ENCODE measurements at places on chromosomes 7 and 10. TPM values are rescaled to one million over a fixed set of nuclear protein-coding genes. Genes with fewer than 3 reads are reported as not detected.
A peak's percentile ranks its signal among the peaks of the same experiment; 100 is the strongest.

The MYOZ1 gene
- total RNA-seq, result 1.1 TPM

The PTPRN2 gene
- total RNA-seq, result 2.2 TPM

The CAMK2B gene
- 3.1 TPM for total RNA-seq

The SNCG gene
- 8.8 TPM for total RNA-seq

The NUP42 gene
- 67.8 TPM for total RNA-seq

The ELFN1 gene
- 5.3 TPM for total RNA-seq

- DNase-seq, result no peak
Observed at GRCh38 chr7:1057416-1058291, 13.3 kb downstream of the GPR146 start.

DNA sequence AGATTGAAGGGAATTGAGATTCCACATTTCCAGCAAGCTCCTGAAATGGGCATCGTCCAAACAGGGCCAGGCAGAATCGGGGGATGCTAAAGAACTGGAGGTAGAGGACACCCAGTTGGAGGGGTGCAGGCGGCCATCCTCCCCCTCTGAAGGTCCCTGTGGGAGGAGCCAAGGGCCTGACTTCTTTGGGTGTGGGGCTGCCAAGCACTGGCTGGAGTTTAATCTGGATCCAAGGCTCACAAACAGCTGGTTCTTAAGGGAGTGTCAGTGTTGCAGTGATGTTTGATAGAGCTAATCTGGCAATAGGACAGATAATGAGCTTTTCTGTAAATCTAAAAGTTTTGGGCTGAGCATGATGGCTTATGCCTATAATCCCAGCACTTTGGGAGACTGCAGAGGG is 20.8 kb downstream of the TSPAN14 start:
- DNase-seq, result no peak

- no peak for DNase-seq
Observed at GRCh38 chr7:104878577-104878976, 135.4 kb upstream of the KMT2E start.

DNA sequence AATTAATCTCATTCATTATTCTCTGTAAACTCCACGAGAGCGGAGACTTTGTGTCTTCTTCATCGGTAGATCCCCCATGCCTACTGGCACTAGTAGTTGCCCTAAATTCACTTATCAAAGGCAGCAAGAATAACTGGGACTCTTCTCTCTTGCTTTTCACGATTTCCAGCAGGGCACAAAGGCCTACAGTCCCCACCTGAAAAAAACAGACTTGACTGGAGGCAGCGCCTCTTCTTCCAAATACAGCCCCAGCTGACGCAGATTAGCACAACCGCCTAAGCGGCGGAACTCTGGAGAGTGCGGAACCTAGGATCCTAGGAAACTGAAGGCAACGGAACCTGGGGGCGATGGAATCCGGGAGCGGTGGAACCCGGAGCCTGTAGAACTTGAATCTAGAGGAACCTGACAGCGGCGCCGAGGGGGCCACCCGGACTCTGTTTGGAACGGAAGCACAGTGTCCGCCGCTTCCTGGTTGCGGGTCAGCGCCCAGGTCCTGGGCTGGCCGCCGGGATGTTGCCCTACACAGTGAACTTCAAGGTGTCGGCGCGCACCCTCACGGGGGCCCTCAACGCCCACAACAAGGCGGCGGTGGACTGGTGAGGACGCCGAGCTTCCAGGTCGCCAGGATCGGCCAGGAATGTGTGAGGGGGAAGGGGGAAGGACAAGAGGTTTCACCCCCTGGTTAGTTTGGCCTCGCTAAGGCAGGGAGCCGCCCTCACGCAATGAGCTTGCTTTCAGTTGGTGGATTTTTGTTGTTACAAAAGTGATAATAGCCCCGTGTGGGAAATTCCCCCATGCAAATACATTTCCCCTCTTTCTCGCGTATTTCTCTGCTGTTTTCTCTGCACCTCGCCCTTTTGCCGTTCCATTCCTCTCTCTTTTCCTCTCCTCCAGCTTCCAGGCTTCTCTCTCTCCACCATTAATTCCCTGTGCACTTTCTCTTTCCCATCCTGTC is at the start of gene WDR11:
WDR11 (plus strand) TSS at position 452 of the 955 bp plus-strand sequence; CDS start at position 511, 59 bp downstream.
- DNase-seq, result peak; percentile 67

DNA sequence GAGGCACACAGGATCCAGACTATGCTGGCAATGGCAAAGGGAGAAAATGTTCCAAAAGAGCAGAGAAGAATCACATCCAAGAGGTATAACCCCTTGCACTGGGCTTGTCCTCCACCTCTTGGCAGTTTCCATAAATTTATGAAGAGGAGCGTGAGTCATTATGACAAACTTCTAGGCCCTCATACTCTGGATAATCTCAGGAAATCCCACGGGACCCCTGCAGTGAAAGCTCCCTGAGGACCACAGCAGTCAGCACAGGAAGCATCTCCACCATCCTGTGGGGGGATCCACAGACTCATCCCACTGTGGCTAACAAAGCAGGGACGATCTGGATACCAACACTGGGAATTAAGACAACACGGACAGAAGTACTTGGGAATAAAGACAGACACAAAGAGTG is 30.3 kb upstream of the GPAM start:
- DNase-seq, result peak; percentile 31

- DNase-seq, result no peak
Observed at GRCh38 chr7:3893151-3893788, 592.2 kb downstream of the SDK1 start.

DNA sequence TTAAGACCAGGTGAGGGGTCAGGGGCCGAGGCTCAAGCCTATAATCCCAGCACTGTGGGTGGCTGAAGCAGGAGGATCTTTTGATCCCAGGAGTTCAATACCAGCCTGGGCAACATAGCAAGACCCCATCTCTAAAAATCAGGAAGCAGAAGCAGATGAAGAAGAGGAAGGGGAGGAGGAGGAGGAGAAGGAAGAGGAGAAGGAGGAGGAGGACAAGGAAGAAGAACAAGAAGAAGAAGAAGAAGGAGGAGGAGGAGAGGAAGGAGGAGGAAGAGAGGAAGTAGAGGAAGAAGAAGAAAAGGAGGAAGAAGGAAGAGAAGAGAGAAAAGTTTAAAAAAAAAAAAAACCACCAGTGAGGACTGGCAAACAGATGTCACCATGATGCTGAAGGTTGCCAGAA is 92.0 kb upstream of the TMEM26 start:
- DNase-seq, result no peak

DNA sequence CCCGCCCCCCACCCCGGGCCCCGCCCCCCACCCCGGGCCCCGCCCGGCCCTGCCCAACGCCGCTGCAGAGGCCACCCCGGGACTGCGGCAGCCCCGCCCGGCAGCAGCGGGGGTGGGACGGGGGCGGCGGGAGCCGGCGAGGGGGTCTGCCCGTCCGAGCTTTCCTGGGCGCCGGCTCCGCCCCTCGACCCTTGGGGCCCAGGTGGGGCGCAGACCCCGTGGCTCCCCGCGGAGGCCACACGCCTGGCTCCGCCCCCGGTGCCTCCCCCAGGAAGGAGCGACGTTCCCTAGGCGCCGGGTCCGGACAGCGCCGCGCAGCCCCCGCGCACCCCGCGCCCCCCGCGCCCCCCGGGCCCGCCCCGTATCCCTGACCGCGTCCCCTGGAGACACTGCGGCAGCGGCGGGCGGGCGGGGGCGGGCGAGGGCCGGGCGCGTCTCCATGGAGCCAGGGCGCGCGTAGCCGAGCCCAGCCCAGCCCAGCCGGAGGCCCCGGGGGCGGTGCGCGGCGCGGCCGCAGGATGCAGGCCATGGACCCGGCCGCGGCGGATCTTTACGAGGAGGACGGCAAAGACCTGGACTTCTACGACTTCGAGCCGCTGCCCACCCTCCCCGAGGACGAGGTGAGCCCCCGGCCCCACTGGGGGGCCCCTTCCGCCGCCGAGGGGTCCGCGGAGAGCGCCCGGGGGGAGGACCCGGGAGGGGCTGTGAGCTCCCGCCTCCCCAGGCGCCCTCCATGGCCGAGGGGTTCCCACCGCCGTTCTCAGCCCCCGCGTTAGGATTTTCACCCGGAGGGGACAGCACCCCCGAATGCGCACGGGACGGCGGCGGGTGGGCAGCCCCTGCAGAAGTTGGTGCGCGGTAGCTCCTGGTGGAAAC is at the start of gene KNDC1:
KNDC1 (plus strand) TSS at position 270 of the 876 bp plus-strand sequence; CDS start at position 519, 249 bp downstream.
- DNase-seq, result no peak

GRCh38 chr10:73609116-73609515 is 18.0 kb upstream of the USP54 start:
- no peak for DNase-seq

- DNase-seq, result peak; percentile 51
Observed at GRCh38 chr10:73096041-73096448, 621 bp downstream of the P4HA1 start.

DNA sequence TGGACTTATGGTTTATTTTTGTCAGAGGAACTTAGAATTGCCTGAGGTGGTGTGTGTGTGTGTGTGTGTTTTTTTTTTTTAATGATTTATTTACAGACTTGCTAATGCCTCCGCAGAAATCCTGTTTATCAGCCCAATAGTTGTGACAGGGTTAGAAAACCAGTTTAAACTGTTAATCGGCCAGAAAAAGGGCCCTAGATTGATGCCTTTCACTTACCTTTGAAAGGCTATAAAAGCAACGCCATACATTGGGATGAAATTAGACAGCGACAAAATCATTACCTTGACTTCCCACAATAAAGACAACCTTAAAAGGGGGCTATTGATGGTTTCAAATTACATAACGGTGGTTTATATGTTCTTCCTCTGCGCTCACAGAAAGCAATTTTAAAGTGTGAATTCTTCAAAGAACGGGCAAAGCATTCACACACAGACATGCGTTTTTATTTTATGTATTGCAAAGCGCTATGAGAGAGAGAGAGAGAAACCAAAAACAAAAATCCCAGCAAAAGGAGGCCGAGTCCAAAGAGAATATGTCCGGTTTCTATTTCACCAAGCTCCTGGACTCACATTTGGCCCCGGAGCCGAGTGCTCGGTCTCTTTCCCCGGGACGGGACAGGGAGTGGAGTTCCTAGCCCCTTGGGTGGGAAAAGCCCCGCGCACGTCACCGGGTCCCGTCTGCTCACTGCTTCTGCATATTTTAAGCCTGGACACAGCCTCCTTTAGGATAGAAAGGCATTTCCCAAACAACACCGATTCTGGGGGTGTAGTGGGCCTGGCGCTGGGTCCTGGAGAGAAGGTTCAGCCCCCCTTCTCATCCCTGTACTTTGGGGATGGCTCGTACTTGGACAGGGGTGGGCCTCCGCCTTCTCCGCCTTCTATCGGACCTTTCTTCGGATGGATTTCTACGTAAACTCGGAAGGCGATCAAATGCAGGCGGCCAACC is 26.8 kb upstream of the VAX1 start:
- no peak for DNase-seq

DNA sequence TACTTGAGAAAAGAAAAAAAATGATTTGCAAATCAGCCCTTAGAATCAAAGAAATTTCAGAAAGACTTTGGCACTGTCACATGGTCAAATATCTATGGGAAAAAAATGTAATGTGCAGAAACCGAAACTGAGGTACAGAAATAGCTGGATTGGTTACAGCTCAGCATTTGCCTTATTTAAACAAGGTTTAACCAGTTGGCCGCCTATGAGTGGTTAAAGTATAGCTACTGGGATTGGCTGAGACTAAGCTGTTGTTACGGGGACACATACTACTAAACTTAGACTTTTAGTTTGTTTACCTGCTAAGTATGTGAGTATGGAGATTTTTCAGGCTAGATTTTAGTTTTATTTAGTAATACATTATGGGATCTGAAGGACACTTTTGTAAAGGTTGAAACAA is 38.6 kb downstream of the SFTPD start:
- no peak for DNase-seq

DNA sequence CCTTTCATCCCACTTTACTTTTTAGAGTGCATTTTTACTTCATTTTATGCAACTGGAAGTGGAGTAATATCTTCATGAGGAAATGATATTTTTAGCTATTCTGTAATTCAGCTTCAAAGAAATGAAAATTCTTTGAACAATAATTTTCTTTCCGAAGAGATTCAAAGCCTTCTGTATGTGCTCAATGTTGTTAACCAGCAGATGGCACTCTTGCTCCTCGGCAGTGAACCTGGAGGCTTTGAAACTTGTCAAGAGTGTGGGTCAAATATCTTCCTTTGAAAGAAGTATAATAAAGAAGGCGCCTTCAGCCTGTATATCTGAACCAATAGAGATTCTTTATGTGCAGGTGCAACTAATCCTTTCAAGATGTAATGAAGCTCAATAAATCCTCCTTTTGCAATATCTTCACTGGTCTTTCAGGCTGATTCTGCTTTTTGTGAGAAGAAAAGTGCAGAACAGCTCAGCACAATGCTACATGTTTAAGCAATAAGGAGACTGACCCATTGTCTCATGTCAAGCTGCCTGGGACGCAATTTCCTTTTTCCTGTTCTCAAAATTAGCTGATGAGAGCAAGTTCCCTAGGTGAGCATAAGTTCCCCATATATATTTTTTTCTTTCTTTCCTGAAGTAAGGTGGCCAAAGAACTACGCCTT is 258.4 kb downstream of the SEMA3A start:
- DNase-seq, result peak; percentile 58

DNA sequence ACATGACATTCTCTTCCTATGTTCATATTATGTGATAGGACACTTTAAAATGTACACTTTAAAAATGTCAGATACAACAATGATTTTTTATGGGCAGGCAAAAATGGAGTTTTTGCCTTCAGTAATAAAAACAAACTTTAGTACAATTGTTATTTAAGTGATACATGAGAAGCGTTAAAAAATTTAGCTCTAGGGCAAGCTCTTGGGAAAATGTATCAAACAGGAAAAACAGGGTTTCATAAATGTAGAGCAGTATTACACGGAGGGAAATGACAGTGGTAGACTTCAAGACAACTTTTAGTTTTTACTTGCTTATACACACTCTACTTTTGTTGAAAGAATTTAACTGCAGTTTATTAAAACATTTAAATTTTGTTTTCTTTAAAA is 1.5 kb downstream of the FHIP2A start:
- DNase-seq, result peak; percentile 13

DNA sequence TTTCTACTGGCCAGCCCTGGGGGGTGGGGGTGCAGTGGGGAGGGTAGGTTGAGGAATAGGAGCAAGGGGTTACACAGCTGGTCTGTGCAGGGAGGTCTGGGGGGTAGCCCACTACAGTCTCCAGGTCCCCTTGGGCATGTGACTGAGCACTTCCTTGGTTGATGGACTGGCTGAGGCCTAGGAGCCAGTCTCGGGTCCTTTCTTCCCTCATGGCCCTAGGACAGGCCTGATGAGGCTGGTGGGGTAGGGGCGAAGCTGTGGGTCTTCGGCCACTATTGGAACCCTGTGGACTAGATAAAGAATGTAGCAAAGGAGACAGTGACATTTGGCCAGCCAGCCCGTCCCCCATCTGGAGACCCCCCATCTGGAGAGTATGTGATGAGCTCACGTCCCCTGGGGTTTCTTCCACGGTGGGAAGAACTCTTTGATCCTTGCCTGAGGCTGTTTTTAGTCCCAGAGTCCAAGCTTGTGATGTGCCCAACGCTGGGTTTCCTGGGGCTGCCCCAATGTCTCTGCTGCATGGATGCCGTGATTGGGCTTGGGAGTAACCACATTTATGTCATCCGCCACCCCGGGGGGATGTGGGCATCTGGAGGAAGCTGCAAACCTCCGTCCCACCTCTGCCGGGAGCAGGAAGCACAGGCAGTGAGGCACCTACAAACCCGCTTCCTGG is 20.7 kb downstream of the FAM241B start:
- DNase-seq, result no peak

- no peak for DNase-seq
Observed at GRCh38 chr10:24568042-24568441, 155.6 kb downstream of the ARHGAP21 start.

Data from A172 (cell line).